A549 treated with RU486 at 1 μM for 4 hours (cell line): ENCODE measurements at places on chromosomes 11 and 22. TPM values are rescaled to one million over a fixed set of nuclear protein-coding genes. Genes with fewer than 3 reads are reported as not detected.

TIMP3 gene
- total RNA-seq = 1.5 to 2.7 TPM (median 2.0 TPM) in 5 replicates

TECTA gene
- total RNA-seq = 0.03 to 0.16 TPM (median 0.06 TPM) in 5 replicates

OR52A1 gene
- total RNA-seq = not detected in 5 replicates

PDXP gene
- total RNA-seq = 15.1 to 21.3 TPM (median 19.9 TPM) in 5 replicates

MYBPC3 gene
- total RNA-seq = 0.06 to 0.13 TPM (median 0.08 TPM) in 5 replicates

TEX54 gene
- not detected in 5 replicates for total RNA-seq

FAT3 gene
- 0.08 to 0.72 TPM (median 0.49 TPM) in 5 replicates for total RNA-seq

BTBD18 gene
- total RNA-seq = not detected in 5 replicates

CCND1 gene
- total RNA-seq = 169 to 243 TPM (median 189 TPM) in 5 replicates

PRSS23 gene
- total RNA-seq = 450 to 549 TPM (median 491 TPM) in 5 replicates

HOATZ gene
- total RNA-seq = not detected in 5 replicates

CAVIN3 gene
- total RNA-seq = 24.1 to 37.9 TPM (median 27.6 TPM) in 5 replicates

SHANK2 gene
- 6.6 to 8.8 TPM (median 7.1 TPM) in 5 replicates for total RNA-seq

DCDC1 gene
- total RNA-seq = 0.18 to 0.88 TPM (median 0.70 TPM) in 5 replicates
